Effector memory CD8-positive, alpha-beta T cell (primary cell): ENCODE measurements at places on chromosomes 1 and 21.

- no peak for DNase-seq
Observed at GRCh38 chr21:46168238-46168637, 12.9 kb upstream of the FTCD start.

DNA sequence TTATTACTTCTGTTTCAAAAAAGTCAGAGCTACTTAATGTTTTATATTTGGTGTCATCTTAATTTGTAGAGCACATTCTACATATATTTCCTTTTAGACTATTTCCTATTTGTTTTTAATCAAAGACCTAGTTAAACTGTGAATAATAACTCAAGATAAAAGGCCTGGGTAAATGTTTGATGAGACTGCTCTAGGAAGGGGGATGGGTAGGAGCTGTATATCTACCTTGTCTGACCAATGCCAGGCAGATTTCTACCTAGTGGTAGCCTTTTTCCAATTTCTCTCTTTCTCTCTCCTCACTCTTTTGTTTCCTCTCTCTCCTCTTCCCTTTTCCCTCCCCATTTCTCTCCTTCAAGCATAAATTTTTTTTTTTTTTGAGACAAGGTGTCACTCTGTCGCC, 31.9 kb upstream of the IVNS1ABP start:
- DNase-seq: no peak

- DNase-seq: no peak
Observed at GRCh38 chr1:32933742-32934322, 30.8 kb downstream of the RNF19B start.

DNA sequence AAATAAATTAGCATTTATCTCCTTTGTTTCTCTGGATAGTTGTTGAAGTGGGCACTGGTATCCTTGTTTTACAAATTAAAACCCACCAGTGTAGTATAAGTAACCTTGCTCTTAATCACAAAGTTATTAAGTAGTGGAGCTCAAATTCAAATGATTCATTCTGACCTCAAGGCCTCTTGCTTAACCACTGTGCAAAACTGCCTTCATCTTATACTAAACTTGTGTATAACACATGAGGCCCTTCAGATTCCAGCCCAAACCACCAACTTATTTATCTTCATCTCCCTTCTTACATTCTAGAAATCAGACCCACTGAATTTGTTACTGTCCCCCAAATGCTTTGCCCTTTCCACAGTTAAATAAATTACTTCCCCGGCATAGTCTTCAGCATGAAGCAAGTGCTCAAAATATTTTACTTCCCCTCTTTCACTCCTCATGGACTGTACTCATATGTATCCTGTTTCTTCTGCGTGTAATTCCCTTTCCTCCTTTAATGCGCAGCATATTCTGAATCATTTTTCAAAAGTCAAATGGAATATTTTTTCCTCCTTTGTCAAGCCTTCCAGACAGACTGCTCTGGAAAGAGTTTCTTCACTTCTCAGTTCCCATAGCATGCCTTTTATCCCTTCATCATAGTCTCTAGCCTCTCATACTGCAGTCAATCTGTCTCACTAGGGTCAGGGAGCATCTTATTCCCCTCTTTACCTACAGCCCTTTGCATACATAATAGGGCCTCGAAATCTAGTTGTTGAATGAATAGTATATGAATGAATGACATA, 19.0 kb upstream of the DNASE2B start:
- DNase-seq: no peak

DNA sequence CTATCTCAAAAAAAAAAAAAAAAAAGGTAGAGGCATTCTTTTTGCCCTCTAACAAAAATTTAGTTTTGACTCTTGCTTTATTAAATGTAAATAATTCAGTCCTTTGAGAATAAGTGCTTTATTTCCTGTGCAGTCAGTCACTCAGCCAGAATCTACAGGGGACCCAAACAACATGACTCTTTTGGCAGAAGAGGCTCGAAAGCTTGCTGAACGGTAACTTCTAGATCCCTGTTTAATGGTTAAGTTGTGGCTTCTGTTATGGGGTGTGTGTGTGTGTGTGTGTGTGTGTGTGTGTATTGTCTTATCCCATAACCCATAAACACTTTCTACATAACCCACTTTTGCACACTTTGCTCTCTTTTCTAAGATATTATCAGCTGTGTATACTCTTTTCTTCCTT, 54.9 kb upstream of the LAMC2 start:
- no peak for DNase-seq

GRCh38 chr1:245871915-245872314, 635.2 kb downstream of the SMYD3 start:
- no peak for DNase-seq

DNA sequence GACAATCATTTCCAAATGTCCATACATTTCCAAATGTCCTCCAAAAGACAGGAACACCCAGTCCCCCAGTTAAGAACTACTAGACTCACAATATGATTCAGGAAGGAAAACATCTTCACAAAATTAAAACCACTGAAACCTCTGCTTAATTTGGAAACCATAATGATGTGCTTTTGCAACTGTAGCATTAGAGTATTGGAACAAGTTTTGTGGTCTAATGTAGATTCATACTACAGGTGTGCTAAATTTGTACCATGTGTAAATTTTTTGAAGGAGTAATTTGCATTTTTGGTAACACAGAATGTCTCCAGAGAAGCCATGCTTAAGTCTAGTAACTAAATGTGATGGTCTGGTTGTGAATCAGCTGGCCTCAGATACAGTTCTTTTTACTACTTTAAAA, 129.6 kb downstream of the DPYD start:
- DNase-seq: no peak

DNA sequence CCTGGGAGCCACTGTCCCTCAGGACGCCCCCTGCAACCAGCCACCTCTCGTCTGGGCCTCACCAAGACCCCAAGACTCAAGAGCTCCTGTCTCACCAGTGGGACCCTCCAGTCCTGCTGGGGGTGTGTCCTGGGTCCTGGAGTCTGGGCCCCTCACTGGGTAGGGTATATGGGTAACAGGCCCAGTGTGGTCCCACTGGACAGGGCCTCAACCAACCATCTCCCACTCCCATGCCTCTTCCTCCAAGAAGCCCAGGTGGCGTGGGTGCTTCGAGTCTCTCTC, 725 bp upstream of the VWA1 start:
- DNase-seq: no peak

GRCh38 chr1:221435504-221435904, 306.4 kb downstream of the DUSP10 start:
- no peak for DNase-seq

GRCh38 chr1:88640060-88640459, 44.0 kb upstream of the PKN2 start:
- DNase-seq: no peak

DNA sequence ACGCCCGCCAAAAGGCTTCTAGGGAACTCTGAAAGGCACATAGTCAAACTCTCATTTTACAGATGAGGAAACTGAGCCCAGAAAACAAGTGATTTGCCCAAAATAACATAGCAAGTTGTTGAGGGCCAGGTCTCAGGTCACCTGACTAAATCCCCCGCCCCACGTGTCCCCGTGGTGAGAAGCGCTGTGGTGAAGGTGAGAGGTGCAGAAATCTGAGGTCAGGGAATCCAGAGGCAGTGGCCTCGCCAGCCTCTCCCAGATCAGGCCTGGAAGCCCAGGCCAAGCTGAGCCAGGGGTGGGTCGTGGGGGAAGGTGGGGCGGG, 5.1 kb downstream of the HDGF start:
- no peak for DNase-seq

DNA sequence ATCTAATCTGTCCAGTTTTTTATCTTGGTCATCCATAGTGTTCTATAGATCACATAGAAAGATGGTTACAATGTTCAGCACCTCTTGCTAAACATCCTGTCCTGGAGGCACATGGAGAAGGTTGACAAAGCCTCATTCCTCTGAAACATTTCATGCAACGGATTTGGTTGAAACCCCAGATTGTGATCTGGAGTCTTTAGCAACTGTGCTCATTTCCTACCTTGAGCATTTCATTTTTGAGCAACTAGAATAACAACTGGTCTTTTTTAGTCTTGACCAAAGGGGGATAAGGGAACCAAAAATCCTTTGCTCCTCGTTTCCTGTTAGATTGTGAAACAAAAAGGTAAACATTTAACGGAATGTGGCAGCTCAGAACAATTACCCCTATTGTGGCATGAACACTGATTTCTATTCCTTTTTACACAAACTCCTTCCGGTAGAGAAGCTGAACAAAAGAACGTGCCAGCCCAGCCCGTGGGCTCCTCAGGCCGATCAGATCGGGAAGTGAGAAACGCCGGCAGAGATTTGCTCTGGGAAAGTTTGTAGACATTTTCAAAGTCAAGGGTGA, 94.7 kb upstream of the ERRFI1 start:
- no peak for DNase-seq

GRCh38 chr1:211882381-211883004, 51.9 kb upstream of the LPGAT1 start:
- DNase-seq: no peak

DNA sequence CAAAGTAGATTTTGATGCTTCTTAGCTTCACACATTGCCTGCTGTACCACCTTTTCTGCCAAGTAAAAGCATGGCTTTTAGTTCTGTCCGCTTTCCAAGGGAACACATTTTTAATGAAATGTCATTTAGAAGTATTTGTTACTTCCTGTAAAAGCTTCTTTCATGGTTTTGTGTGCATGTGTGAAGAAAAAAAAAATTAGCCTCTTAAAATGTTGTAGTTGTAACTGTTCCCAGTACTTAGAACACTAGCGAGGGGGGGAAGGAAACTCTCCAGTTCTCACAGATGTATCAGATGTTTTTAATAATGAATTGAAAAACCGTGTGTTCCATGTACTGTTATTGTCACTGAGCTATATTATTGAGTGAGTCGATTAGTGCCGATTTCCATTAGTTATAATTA, 568.3 kb upstream of the ADGRL2 start:
- no peak for DNase-seq

DNA sequence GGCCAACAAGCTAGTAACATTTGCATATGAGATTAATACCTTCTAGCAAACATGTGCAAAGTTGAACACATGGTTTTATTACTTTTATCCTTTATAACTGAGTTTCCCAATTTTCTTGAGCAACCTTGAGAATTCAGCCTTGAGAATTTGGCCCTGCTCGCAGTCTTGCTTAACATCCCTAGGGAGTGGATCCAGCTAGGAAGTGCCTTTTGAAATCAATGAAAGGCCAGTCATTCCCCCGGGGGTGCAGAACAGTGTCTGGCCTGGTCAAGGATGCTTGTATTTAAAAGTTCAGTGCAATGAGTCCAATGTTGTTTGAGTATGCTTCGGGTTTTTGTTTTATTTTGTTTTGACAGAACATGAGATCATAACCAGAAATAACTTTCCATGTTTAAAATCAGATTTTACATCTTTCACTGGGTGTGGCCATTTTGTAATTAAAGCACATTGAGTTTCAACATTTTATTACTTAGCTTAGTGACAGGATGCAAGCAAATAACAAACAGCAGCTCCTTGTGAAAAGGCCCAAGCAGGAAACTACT, 16.7 kb downstream of the PALMD start:
- no peak for DNase-seq

DNA sequence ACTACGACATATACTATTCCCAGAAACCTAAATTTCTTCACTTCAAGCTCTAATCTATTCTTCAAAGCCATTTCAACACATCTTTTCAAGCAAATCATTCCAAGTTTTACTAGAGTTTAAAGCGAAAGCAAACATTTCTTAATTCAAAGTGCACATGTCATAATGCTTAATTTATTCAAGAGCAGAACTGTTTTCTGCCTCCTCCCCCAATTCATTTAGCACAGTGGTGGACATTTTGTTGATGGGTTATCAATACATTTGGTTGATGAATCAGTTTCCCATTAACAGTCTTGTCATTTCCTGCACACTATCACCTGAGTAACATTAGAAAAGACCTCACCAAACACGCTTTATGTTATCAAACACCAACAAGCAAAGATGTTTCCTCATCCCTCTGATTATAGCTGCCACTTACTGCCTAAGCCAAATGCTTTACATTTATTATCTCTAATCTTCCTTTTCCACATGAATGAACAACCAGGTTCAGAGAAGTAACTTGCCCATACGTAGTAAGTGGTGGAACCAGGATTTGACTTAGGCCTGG, 2.0 kb downstream of the SRSF4 start:
- no peak for DNase-seq

- peak; percentile 58 for DNase-seq
Observed at GRCh38 chr1:160291248-160292220, 6.6 kb upstream of the PEX19 start.

DNA sequence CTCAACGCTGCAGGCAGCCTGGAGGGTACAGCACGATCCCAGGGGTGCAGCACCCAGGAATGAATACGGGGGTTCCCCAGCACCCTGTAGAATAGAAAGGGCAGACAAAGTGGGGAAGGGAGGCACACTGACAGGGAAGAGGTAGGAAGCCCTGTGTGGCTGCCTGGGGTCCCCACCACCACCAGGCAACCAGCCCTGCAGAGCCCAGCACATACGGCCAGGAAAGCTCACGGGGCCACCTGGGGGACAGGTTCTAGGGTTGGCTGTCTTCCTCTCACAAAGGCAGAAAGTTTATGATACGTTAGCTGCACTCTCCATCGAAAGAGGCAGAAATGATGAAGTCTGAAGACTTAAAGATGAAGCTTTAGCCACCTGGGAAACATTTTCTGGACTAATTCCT, 52.5 kb downstream of the ARHGEF16 start:
- DNase-seq: no peak

DNA sequence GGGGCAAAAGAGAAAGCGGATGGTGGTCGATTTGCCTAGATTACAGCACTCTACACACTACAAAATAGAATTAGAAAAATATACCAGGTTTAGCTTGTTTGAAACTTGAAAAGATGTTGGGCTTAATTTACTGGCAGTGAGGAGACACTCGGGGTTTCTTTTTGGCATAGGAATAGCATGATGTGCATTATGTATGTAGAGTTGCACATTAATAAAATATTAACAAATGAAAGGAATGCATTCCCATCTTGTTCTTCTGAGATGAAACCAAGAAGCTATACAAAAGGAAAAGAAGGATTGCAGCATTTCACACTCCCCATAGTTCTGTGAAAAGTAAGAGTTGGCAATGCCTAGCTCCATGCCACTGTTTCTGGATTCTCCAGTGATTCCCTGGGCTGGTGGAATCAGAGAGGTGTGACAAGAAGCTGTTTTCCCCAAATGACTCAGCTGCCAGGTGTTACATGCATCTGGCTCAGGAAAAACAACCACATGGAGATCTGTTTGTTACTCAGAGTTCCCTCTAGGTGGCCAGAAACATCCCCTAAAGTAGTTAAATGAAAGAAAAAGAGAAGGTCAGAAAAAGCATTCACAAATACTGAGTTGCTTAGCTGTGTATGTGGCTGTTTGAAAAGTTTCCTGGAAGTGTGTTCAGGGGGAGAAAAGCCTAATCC, 115.6 kb downstream of the UCK2 start:
- no peak for DNase-seq
